ENCODE measurements at places on chromosomes 13 and 19.

GRCh38 chr13:46473806-46474205, 79.2 kb upstream of the LRCH1 start:
- DNase-seq = no peak

DNA sequence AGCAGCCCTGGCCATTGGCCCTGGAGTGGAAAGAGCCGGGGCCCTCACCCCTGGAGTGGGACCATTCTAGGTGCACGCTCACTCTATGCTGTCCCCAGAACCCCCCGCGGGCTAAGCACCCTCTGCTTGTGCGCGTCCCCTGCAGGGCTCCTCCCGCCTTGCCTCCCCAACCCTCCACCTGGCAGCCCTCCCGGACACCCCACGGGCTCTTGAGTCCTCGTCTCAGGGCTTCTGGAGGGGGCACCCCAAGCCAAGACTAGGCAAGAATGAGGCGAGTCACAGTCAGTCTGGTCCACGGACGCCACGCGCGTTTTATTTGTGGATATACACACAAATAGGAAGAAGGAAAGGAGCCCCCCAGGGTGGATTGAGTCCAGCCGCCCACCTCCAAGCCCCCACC, 7.0 kb upstream of the TMEM161A start:
- DNase-seq = no peak

DNA sequence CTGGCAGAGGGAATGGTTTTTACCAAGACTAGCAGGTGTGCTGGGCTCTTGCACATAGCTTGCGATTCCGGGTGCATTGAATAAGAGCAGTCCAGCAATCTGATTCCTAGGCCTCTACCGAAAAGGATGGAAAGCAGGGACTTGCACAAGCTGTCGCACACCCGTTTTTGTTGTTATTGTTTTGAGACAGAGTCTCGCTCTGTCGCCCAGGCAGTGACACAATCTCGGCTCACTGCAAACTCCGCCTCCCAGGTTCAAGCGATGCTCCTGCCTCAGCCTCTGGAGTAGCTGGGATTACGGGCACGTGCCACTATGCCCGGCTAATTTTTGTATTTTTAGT, 5.5 kb downstream of the EBI3 start:
- DNase-seq = no peak

DNA sequence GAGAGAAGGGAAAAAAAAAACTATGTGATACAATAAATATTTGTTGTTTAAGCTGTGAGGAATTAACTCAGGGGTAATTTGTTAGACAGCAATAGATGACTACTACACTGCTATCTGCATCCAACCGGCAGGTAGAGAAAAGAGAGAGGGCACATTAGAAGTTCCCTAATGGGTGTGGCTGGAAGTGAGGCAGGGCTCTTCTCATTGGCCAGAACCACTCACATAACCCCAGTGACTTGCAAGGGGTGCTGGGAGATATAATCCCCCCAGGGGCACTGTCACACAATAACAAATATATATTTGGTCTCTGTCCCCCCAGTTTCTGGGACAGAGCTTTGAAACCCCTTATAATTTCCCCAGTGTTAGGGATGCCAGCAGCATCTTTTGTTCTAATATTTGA, 24.3 kb downstream of the FGF21 start:
- DNase-seq = no peak

- DNase-seq = no peak
These were observed 58.8 kb downstream of the RGCC start for GRCh38 chr13:41516166-41516565.

GRCh38 chr13:100636441-100636840, 38.2 kb downstream of the TMTC4 start:
- DNase-seq = no peak

- DNase-seq = peak; percentile 66
These were observed 18.0 kb downstream of the SLC5A5 start for GRCh38 chr19:17889609-17890214.

GRCh38 chr13:85332615-85333014, 466.6 kb downstream of the SLITRK6 start:
- DNase-seq = no peak

DNA sequence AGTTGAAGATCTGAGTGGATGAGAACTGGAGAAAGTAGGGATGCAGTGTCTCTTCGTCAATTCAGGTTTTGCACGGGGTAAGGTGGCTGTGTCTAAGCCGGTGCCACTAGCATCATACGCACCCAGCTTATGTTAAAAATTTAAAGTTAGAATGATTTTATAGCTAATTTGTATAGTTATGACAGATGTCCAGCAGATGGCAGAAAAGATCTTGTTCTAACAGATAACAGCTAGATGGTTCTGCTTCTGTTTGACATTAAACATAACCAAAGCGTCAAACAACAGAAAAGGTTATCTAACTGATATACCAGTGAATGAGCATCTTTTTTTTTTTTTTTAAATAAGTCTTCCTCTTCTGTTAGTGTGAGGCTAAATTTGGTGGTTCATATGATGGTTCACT, 18.8 kb upstream of the EDDM13 start:
- DNase-seq = peak; percentile 82

DNA sequence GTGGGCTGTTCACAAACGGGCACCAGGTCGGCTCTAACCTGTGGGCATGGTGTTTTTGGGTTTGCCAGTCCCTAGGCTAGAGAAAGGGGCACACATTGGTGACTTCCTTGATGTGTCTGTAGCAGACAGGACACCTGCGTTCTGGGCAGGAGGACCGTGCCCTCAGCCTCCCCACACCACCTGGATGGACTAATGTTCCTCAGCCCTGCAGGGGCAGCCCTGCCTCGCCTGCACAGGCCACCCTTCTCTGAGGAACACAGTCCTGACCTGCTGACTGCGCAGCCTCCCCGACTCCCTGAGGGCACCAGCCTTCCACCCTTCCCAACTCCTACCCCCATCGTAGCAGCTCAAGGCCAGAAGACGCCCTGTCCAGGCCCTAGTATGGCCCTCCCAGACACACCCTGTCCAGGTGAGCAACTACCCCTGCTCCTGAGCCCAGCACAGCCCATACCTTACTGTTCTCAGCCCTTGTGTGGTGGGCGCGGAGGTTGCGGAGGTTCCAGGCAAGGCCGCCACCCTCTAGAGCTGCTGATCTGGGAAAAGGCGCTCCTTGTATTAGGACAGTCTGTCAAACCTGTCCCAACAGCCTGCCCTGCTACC, 55.7 kb downstream of the GGACT start:
- no peak for DNase-seq

GRCh38 chr13:51773515-51773914, 30.4 kb downstream of the DHRS12 start:
- no peak for DNase-seq
